NCI-H2107 (cell line): ENCODE measurements at places on chromosomes 7 and 10.

- no peak for DNase-seq
These were observed 13.0 kb downstream of the STK32C start for GRCh38 chr10:132294561-132295318.

- no peak for DNase-seq
These were observed 346.2 kb upstream of the AOAH start for GRCh38 chr7:37070471-37070870.

DNA sequence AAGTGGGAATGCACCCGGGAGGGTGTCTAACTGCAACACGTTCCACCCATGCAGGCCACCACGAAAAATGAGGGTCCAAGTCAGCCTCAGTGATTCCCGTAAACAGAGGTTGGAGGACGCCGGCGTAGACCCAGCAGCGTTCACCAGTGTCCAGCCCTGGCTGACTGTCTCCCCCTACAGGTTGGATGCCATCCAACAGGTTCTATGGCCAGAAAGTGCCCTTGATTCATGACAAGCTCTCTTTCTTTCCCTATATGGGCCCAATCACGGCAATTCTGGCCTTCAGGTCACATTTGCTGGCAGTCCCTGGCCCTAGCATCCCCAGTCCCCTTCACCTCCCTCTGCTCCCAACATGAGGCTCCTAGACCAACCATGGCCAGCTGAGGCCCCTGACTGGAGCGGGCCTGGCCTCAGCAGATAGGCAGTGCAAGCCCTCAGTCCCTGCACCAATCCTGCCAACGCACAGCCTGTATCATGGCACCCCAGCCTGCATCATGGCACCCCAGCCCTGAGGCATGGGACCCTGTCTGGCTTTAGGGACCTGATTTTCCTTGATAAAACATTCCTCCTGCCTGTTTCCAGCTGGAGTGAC, 227.4 kb downstream of the GRID1 start:
- DNase-seq, result no peak

GRCh38 chr7:69620063-69620462, 21.8 kb downstream of the AUTS2 start:
- DNase-seq, result peak; percentile 26

GRCh38 chr7:151570366-151570915, 50.7 kb upstream of the RHEB start:
- no peak for DNase-seq

DNA sequence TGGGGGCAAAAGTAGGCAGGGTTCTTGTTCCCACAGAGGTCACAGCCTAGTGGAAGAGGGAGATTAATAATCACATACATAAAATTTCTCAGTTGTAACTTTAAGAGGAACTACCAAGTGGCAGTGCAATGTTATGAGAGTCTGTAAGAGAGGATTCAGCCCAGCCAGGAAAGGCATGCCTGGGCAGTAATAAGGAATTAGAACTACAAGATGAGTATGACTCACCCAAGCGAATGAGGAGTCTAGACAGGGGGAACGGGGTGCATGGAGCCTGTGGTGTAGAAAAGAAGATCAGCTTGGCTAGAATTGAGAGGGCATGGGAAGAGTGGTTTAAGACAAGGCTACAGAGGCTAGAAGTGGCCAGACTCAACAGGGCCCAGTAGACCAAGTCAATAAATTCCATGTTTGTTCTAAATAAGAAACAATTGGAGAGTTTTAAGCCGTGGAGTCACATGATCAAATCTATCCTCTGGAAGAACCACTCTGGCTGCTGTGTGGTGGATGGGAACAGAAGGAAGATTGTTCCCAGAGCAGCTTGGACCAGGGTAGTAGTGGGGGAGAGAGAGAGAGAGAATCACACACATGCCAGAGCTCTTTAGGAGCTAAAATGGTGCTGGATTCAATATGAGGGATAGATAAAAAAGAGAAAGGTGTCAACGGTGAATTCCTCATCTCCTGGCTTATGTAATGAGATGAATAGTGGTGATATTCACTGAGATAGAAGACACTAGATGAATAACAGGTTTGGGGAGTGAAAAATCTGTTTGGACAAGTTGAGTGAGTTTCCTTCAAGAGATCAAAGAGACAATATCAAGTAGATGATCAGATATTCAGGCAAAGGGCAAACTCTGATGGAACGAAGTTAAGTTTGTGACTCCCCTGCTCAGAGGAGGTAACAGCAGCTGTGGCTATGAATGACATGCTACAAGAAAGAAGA, 265.1 kb downstream of the FGFR2 start:
- DNase-seq, result no peak

- no peak for DNase-seq
These were observed 29.4 kb downstream of the PRKG1 start for GRCh38 chr10:51103554-51104217.

DNA sequence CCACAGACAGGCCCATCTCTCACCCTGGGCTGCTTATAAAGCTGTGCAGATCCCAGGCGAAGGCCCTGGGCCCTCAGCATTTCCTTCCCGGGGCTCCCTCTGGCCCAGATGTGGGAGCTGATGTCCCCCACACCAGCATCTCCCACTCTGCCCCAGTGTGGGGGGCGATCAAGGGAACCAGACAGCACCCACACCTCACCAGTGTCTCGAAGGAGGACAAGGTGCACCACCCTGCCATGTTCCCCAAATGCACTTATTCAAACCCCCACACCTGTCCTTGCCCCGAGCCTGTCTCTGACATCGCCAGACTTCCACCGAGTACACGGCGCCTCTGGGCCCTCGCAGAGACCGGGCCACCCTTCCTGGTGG, 19.6 kb downstream of the DPYSL4 start:
- DNase-seq, result no peak

DNA sequence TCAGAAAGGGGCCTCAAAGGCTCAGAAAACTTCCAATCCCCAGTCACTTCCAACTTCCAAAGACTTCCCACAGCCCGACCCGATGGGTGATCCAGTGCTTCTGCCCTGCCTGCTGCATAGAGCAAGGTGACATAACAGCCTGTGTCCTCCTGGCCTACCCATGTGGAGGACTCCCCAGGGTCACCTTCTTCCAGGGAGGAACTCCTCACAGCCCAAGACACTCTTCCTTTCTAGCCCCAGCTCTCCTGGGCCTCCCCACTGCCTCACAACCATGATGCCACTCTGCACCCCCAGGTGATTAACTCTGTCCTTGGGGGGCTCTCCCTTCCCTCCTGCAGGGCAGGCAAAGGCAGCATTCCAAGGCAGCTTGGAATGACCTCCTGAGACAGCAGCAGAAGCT, 158.4 kb upstream of the PDE1C start:
- no peak for DNase-seq

GRCh38 chr7:155761162-155761561, 51.1 kb downstream of the SHH start:
- DNase-seq, result no peak

DNA sequence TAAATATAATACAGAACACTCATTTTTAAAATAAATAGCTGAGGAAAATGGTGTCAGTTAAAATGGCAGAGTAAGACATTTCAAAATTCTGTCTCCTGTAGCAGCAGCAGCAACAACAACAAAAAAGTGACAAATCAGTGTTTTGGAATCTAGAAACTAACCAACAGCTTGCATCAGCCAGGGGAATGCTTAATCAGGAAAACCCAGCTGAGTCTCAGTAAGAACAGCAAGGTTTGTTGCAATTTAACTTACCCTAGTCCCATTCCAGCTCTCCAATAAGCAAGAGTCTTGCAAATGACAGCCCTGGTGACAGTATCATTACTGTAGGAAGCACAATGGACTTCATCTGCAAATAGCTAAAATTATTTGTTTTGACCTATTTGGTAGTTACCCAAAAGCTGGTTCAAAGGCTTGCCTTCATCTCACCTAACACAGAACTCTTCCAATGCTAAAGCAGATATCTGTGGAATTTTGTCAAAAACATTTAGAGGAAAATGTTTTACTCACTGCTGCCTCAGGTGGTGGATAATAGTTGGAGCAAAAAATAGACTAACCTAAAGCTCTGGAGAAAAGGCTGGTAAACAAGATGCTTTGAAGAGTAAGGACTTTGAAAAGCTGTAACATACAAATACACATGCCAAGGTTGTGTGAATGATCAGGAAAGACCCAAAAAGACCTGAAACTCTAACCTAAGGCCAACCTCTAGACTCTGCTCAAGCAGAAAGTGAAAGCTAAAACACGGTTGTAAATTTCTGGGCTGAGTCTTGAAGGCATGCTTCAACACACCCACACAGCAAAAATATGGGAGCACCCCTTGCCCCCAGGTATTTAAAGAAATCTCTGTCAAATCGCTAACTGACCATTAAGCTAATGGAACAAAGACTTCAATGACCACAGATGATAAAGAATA, 9.9 kb upstream of the ARHGAP22 start:
- no peak for DNase-seq

DNA sequence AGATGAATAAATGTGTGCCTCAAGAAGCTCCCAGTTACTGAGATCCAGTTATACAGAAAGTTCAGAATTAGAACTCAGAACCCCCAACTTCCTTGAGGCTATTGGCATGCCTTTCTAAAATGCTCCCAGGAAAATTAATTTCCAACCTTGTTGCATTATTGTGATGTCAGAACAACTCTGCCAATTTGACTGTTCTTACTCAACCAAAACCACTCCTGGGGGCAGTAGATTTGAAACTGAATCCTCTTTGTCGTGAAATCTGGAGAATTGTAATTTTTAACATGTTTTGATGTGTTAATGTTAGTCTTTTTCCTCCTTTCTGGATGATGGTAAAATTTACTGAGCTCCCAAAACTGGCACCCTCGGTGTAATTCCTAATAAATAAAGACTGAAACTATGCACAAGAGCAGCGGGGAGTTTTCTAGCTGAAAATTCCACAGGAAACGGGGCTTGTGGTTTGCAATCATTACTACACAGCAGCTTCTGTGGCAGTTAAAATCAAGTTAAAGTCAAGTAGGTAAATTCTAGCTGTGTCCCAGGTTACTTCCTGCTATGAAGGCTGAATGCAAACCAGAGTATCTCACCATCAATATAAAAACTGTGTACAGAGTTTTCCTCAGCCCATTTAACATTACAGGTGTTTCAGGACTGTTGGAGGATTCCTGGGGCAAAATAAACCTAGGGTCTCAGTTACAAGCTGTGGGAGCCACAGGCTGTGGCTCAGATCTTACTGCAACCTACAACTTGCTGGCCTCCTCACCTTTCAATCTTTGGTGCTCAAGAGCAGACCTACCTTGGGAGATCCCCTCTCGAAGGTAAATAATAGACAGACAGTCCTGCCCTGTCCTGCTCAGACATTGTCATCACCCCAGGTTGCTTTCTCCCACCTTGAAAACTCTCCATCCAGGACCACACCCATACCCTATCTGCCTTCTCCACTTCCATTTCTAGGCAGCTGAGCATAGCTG, 156.3 kb upstream of the KMT2E start:
- DNase-seq, result no peak

DNA sequence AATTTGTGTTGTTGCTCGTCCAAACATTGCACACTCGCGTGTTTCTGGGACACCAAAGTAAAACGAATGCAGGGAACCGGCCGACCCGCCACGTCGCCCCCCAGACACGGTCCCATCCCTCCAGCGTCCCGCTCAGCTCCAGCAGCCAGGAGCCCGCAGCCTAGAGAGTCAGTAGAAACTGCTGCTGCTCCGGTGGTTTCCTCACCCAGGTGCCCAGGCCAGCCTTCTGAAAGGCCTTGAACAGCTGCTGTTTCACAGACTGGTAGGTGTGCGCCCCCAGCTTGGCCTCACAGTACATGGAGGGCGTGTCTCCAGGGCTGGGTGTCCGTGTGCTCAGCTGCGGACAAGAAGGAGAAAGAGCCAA, 126.8 kb downstream of the WDR37 start:
- DNase-seq, result no peak

DNA sequence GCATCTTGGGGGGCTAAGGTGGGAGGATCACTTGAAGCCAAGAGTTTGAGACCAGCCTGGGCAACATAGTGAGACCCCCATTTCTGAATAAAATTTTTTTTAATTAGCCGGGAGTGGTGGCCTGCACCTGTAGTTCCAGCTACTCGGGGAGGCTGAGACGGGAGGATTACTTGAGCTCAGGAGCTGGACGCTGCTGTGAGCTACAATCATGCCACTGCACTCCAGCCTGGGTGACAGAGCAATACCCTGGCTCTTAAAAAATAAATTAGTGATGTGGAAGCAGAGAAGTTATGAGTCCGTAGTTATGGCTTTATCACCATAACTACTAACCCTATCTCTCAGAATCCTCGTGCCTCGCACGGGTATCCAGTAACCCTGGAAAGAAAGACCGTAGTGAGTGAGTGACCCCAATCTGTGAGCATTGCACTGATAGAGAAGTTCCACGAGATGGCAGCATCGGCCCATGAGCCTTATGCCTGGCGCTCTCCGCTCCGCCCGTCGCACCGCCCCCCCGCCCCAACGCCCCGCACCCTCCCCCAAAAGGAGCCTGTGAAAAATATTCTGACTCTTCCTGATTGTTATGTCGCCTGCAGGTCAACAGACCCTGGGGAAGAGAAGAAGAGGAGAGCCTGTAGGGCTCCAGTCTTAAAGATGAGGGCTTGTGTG, 4.9 kb upstream of the SLC29A3 start:
- DNase-seq, result no peak

DNA sequence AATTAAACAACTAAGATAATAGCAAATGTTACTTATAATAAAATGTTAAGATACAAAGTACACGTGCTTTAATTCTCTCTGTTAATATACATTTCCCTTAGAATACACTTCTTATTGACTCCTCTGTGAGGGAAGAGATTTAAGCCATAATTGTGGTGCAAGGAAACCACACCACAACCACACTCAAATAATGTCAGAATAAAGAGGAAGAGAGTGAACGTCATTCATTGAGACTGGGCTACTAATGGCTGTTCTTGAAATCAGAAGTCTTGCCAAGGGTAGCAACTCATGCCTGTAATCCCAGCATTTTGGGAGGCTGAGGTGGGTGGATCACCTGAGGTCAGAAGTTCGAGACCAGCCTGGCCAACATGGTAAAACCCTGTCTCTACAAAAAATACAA, 10.0 kb downstream of the FAM171A1 start:
- no peak for DNase-seq

GRCh38 chr7:140058517-140058916, 4.2 kb downstream of the PARP12 start:
- no peak for DNase-seq

DNA sequence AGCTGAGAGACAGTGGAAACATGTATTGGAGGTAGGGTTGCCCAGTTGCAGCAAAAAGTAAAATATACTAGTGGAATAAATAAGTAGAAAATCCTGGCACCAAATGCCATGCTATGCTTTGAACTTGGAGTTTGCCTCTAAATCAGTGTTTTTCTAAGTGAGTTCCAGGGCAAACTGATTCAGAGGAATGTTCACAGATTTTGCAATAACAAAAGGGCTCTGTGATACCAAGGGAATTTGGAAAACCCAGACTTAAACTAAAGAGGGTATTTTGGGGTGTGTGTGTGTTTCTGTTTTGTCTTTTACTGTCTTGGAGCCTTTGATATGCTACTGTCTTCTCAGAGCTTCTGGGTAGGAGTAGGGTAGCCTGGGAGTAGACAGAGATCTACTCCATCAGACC, 39.9 kb downstream of the SLC26A4 start:
- no peak for DNase-seq

- peak; percentile 19 for DNase-seq
These were observed 100.0 kb downstream of the INPP5A start for GRCh38 chr10:132637477-132638129.
